NCI-H226 (cell line): ENCODE measurements at places on chromosomes 1 and 21.

GRCh38 chr1:37362594-37363385, 111.6 kb upstream of the ZC3H12A start:
- no peak for DNase-seq

- DNase-seq = no peak
Measured at GRCh38 chr1:209589863-209590262, 6.3 kb downstream of the CAMK1G start.

GRCh38 chr1:165828669-165829329, 1.4 kb downstream of the UCK2 start:
- peak; percentile 73 for DNase-seq

GRCh38 chr1:110565565-110565964, 40.6 kb downstream of the KCNA2 start:
- DNase-seq = no peak

DNA sequence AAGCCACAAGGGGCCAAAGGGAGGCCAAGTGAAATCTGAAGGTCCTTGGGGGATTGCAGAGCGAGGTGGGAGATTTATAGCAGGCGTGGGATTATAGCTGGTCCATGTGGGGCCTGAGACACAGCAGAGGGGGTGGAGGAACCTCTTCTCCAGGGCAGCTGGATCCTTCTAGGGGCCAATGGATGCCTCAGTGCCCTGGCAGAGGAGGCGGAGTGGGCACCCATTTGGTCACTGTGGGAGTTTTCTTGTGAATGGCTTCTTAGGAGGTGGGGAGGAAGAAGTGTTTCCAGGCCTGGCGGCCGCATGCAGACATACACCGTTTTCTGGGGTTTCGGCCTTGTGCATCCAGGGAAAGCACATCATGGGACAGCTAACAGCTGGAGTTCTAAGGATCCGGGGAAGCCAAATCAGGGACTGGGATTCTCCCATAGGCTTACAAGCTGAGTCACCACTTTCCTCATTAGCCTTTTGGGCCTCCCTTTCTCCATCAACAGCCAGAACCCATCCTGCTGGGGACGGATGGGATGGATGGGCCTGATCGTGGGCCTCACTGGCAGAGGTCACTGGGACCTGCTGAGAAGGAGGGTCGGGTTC, 76.5 kb downstream of the RHOU start:
- no peak for DNase-seq

- peak; percentile 54 for DNase-seq
Measured at GRCh38 chr1:247352175-247352574, 20.5 kb upstream of the ZNF496 start.

DNA sequence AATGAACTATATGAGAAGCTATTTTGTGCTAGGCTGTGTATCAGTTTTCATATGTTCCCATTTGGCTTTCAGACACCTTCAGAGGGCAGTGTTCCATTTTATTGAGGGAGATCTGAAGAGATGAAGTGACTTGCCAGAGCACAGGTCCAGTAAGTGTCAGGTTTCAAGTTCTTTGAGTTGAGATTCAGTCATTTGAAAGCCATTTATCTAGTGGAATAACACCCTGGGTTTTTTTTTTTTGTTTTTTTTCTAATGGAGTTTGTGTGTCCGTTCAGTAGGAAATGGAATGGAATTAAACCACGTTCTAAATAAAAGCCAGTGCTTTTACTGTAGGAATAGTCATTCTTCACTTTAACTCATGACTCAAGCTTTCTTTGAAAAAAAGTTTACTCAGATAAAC, 652.9 kb upstream of the USP24 start:
- no peak for DNase-seq

DNA sequence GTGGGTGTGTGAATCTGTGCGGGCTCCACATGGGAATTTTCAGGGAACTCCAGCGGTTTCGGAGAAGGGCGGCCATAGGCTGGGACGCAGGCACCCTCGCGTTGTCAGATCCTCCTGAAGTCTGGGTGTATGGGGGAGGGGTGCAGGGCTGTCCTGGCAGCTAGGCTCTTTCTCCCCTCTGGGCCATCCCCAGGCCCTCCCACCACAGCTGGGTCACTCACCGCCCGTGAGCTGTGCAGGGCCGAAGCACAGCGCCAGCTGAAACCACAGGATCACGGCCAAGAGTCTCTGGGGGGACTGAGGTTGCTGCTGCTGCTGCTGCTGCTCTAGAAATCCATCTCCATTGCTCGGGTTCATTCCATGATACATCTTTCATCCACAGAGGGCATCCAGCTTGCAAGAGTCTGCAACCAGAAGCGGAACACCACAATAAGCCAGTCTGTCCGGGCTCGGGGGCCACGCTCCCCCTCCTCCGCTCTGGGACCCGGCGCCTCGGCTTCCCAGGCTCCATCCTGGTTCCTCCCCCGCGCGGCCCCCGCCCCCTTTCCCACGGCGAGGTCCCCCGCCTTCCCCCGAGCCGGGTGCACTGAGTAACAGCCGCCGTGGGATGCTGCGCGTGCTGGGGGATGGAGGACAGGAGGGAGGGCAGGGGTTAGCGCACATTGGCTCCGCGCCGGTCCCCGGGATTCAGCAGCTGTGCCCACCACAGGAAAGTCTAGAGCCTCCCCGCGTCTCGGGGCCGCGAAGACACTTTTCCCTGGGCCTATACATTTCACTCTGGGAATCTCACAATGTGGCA, 720 bp downstream of the SUSD4 start:
- DNase-seq = no peak

- no peak for DNase-seq
Measured at GRCh38 chr1:200260597-200261335, 149.1 kb downstream of the ZNF281 start.

- no peak for DNase-seq
Measured at GRCh38 chr1:91498498-91499245, 2.0 kb upstream of the CDC7 start.

DNA sequence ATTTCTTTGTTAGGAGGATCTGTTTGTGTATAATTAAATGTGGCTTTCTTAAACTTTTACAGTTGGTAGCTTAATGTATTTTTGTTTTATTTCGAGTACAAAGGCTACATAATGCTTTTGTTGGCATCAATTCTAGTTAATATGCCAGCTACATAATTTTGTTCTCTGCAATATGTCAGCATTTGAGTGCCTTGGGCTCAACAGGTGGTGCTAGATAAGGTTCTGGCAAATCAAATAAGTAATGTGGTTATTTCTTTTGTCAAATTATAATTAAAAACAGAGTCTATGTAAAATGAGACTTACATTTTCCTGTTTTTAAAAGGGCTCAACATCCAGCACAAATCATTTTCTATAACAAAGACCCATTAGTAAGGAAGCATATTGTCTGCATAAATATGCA, 410.6 kb upstream of the NR5A2 start:
- DNase-seq = no peak

GRCh38 chr1:153790966-153791647, 15.9 kb downstream of the SLC27A3 start:
- peak; percentile 79 for DNase-seq

GRCh38 chr1:56330391-56331026, 248.9 kb downstream of the PLPP3 start:
- DNase-seq = peak; percentile 35

- DNase-seq = no peak
Measured at GRCh38 chr1:150142083-150142482, 7.6 kb upstream of the PLEKHO1 start.

GRCh38 chr1:65230731-65231481, 78.4 kb upstream of the DNAJC6 start:
- DNase-seq = peak; percentile 68

GRCh38 chr1:235018161-235018560, 110.5 kb downstream of the TOMM20 start:
- peak; percentile 90 for DNase-seq

GRCh38 chr1:155695072-155695471, 6.2 kb downstream of the DAP3 start:
- no peak for DNase-seq

DNA sequence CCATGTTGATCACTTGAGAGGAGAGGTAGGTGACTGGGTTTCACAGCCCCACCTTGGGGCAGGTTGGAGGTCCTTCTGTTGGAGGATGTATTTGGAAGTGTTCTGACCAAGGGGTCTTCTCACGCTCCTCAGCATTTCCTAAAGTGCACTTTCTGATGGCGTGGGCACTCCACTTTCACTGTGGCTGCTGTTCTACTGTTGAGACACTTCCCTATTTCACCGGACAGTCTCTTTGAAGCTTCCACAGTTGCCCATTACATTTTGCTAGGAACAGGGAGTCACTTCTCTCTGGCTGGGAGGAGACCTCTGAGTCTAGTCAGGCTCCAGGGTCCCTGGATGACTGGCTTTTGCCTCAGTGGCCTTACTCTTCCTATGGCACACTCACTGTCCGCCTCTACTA, 180.0 kb upstream of the LMO4 start:
- DNase-seq = no peak
